ENCODE measurements at places on chromosomes 4 and X.

DNA sequence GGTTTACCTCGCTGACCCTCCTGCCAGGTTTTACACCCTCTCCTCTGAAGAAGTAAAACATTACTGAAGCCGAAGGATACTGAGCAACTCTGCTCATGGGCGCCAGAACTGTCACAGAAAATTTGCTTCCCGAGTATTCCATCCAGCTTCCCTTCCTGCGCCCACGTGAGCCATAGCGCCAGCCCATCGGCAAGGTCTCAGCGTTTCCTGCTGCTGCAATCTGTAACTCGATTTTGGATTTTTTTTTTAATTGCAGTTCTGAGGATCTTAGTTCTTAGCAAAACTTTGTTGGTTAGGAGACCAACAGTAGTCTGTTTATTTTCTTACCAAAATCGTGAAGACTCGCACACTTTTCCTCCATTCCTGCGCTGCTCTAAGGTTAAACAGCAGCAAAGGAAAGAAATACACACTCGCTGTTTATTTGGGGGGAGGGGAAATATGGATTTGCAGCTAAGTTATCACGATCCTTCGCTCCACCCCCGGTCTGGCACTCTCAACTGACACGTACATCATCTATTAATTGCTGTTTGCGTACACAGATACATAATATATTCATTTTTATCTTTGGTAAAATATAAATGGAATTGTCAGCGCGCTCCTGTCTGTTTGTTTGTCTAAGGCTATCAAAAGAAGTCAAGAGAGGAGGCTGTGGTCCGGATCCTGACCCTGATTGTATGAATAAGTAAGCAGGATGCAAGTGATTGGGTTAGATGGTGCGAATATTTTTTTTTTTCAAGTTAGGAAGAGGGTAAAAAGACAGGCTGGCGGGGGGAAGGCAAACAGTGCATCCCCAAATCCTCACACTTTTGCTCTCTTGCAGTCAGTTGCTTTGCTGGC, at the start of gene TLL1:
Gene TLL1, plus strand, starts transcription at position 777 of the 837 bp plus-strand sequence. CDS start 668 bp downstream, outside the sequence.
- DNase-seq: no peak

GRCh38 chr4:5133201-5133600, 81.9 kb downstream of the STK32B start:
- DNase-seq: no peak

DNA sequence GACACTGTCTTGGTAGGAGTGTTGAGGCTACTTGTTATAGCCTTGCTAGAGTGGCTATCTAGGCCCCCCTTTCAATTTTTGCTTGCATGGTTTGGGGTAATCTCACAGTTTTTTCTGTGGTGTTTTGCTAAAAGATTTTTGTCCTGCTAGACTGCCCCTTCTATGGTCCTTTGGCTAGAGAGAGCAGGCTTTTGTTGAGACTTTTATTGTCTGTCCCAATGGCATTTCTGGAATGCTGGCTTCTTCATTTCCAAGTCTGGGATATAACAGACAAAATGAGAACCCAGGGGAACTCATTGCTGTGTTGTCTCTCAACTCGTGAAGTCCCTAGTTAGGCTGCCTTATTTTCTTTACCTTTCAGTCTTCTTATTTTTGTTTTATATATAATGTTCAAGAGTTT, 160.2 kb upstream of the ZC4H2 start:
- no peak for DNase-seq

DNA sequence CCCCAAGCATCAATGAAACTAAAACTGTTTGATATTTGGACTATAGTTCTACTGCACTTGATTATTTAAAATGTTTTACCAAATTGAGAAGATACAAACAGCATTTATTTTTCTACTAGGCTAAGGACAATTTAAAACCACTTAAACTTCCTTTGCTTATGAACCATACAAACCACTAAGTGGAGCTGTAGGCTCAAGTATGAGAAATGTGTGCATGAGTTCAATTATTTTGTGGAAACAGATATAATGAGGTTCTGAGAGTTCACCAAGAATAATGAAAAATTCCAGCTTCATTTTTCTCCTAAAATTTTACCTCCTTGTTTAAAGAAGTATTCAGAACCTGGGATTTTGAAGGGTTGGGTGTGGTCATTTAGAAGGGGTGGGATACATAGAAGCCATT, 63.1 kb downstream of the SERPINA7 start:
- no peak for DNase-seq

DNA sequence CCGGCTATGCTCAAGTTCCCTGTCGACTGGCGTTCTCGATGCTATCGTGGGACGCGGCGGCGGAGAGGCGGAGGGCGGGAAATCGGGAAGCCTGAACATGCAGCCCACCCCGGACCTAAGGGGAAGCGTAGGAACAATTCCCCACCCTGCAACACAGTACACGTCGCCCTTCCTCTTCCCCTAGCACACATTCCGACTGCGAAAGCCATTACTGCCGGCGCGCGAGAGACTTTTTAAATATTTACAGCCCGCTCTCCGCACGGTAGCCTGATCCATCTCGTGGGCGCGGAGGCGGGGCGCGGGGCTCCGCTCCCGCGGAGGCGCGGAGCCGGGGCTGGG, 48.1 kb upstream of the BCOR start:
- no peak for DNase-seq

DNA sequence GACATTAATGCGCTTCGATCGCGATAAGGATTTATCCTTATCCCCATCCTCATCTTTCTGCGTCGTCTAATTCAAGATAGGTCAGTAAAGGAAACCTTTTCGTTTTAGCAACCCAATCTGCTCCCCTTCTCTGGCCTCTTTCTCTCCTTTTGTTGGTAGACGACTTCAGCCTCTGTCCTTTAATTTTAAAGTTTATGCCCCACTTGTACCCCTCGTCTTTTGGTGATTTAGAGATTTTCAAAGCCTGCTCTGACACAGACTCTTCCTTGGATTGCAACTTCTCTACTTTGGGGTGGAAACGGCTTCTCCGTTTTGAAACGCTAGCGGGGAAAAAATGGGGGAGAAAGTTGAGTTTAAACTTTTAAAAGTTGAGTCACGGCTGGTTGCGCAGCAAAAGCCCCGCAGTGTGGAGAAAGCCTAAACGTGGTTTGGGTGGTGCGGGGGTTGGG, 528 bp upstream of the FGF2 start:
- DNase-seq: no peak

Data from stimulated activated CD8-positive, alpha-beta memory T cell treated with anti-CD3 and anti-CD28 coated beads, Interleukin-2, amount 100 ng/mL, for 1 hour (primary cell).